Fibroblast of skin of left quadriceps (primary cell): ENCODE measurements at places on chromosomes 13 and 19.

DNA sequence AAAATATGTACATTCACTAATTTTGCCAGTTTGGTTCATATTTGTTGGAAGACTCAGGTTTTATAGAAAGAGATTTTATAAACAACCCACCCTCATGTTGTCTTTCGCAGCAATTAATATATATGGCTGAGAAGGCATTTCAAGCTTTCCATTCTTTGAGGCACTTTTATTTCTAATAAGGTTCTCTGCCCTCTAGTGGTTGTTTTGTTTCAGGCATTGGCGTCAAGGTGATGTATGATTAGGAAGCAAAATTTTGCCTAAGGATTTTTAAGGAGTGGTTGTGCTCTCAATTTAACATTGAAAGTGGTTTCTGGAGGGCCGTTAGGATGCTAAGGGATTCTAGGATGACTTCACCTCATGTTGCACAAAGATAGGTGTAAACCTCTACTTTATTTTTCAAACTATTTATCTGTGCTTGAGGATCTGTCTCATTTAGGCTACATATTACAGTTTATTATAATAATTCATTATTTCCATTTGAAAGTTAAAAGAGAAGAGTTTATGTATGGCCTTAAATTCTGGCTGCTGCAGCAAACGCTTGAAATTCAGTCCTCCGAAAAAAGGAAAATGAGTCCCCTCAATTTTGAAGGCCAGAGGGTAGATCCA lies 35.9 kb downstream of the OXGR1 start:
- DNase-seq: peak; percentile 7

DNA sequence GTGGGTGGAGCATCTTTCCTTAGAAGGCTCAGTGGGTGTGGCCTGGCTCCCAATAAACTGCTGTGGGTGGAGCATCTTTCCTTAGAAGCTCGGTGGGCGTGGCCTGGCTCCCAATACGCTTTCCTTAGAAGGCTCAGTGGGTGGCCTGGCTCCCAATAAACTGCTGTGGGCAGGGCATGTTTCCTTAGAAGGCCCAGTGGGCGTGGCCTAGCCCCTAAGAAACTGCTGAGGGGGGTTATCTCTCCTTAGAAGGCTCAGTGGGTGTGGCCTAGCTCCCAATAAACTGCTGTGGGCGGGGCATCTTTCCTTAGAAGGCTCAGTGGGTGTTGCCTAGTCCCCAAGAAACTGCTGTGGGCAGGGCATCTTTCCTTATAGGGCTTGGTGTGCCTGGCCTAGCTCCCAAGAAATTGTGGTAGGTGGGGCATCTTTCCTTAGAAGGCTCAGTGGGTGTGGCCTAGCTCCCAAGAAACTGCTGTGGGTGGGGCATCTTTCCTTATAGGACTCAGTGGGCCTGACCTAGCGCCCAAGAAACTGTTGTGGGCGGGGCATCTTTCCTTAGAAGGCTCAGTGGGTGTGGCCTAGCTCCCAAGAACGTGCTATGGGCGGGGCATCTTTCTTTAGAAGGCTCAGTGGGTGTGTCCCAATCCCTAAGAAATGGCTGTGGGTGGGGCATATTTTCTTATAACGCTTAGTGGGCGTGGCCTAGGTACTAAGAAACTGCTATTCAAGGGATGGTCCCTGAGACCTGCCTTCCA lies 10.3 kb downstream of the HSH2D start:
- no peak for DNase-seq

DNA sequence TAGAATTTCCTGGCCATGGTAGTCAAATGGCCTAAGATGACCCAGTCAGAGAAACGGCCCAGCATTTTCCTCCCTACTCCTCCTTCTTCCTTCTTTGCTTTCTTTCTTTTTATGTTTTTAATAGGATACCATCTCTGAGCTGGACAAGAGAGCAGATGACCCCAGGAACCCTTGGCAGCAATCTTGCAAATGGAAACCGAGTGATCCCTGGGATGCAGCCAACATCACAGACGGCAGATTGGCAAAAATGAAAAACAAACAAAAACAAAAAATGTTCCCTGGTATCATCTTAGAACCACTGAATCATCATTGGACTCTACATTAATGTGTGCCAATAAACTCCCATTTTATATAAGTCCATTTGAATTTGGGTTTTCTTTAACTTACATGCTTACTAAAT lies 424.4 kb downstream of the FGF14 start:
- DNase-seq: no peak

DNA sequence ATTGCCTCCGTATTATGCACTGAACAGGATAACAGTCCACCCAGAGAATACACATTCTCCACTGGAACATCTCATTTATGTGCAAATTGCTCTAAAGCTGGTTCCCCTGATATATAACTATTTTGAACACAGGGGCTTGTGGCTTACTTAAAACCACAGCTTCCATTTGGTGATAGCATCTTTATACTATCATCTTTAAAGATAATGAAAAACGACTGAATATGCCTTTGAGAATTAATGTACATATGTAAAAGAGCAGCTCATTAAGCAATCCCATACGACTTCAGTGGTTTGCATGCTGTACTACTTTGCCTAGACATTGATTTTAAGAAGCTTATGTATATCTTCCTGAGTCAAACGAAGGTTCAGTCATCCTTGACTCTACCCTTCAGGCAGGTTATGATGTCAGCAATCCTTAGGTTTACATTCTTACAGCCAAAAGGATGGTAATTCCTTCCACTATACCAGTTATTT lies 40.8 kb downstream of the BRD4 start:
- no peak for DNase-seq

DNA sequence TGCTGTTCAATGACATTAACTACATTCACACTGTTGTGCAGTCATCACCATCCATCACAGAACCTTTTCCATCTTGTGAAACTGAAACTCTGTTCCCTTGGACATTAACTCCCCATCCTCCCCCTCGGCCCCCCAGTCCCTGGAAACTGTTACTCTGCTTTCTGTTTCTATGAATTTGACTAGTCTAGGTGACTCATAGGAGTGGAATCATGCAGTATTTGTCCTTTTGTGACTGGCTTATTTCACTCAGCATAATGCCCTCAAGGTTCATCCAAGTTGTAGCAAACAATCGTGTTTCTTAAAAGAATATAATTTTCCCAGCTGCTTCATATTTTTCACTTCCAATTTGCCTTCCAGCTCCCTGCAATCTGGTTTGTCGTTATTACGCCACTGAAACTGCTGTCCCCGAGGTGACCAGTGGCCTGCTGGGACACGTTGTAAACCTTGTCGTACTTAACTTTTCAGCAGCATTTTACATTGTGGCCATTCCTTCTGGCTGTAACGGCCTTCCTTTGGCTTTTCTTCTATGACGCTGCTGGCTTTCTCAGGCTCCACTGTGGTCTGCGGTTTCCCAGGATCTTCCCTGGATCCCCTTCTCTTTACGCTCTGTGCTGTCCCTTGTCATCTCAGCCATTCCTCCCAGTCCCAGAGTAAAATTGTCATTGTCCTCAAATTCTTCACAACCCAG lies 74.0 kb downstream of the DHRS12 start:
- DNase-seq: peak; percentile 73

DNA sequence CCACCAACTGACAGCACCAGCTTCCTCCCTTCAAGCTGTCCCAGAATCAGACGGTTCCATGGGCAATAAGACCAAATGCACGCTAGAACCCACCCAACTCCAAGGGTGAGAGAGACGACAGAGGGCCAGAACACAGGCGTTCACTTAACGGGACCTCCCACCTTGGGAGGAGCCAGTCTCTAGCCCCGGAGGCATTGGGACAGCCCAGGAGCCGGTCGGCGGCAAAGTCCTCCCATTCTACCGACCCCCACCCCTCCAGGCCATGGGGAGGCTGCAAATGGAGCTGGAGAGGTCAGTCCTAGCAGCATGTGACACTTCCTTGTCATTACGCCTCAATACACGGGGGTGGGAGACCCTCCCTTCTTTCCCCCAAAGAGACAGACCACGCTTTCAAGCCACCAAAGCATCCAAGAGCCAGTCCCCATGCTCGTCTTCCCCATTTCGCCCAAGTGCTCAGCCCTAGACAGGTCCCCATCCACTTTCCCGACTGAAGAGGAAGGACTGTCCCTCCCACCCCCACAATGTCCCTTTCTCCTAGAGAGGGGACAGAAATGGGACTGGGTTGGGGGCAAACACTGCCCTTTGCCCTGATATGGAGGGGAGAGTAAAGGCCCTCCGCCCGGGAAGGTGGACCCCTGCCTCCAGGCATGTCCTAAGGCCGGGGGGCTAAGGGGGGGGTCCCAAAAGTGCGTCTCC lies 964 bp downstream of the KHSRP start:
- peak; percentile 3 for DNase-seq

GRCh38 chr13:74796157-74796556 lies 662.0 kb upstream of the KLF12 start:
- no peak for DNase-seq

DNA sequence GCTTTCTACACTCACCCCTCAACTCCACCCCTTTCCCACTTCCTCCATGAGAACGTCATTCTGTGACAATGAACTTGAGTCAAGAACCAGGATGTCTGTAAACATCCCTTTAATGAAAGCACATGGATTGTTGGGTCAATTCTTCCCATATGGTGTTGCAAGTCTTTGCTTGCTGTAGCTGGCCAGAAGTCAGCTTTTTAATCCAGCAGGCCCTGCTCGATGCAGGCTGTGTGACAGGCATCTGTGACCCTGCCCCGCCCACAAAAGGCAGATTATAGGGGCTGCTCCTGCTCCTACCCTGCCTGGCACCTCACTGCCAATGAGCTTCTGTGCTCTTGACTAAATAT lies 78.0 kb downstream of the STARD13 start:
- DNase-seq: peak; percentile 83

DNA sequence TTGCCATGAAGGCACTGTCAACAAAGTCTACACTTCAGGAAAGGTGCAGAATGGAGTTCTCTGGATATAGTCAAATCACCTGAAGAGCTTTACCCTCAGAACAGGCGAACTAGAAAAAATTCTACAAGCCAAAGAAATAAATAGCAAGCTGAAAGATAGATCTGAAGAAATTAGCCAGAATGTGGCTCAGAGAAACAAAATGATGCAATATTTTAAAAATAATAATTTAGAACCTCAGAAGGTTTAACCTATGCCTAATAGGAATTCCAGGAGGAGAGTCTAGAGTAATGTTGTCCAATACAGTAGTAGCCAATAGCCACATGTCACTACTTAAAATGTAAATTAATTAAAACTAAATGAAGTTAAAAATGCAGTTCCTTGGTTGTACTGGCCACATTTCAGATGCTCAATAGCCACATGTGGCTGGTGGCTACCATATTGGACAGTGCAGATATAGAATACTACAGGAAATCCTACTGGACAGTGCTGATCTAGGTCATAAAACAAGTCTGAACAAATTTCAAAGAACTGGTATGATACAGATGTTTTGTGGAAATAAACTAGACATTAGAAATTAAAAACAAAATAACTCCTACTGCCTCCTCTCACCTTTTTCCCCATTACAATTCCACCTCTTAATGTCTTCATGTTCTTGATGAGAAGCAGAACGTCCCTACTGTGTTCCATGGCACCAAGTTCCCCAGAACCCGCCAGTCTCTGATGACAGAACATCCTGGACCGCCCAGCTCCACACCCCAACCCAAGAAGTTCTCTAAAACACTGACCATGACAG lies 679 bp upstream of the CDADC1 start:
- DNase-seq: no peak

GRCh38 chr13:90867336-90867683 lies 480.2 kb upstream of the MIR17HG start:
- peak; percentile 35 for DNase-seq

- no peak for DNase-seq
These were observed 13.0 kb upstream of the SOX1 start for GRCh38 chr13:112053744-112054615.

GRCh38 chr13:21849323-21849722 lies 178.4 kb downstream of the FGF9 start:
- DNase-seq: no peak

- DNase-seq: no peak
These were observed 93.6 kb downstream of the KL start for GRCh38 chr13:33109801-33110200.

- DNase-seq: no peak
These were observed 25.7 kb downstream of the NOVA2 start for GRCh38 chr19:45947926-45948325.

GRCh38 chr13:50829226-50829625 lies 14.3 kb downstream of the DLEU7 start:
- DNase-seq: no peak

GRCh38 chr19:19154768-19155494 lies 15.1 kb downstream of the MEF2B start:
- DNase-seq: no peak

- DNase-seq: no peak
These were observed 24.1 kb downstream of the BLOC1S3 start for GRCh38 chr19:45202637-45203036.

DNA sequence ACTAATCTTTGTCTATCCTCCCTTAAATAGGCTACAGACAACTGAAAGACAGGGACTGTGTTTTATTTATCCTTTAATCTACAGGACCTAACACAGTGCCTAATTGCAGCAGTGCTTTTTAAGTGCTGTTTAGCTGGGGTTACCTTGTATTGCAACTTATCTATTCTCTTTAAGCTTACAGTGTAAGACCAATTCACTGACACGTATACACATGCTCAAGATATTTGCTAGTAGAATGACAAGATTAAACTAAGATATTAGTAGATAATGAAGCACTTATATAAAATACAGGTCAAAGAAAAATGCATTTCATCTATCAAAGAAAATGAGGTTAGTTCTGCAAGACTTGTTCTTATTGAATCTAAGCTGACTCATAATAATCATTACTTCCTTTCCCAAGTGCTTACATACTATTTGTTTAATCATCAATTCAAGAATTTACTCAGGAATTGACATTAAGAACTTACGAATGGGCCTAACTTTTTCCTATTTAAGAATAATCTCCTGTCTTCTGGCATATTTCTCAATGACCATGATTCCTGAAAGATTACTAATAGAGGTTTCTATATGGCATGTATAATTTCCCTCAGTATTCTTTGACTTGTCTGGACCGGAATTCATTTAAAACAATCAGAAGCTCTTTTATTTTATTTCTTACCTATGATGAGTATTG lies 75.8 kb upstream of the MAB21L1 start:
- DNase-seq: peak; percentile 55

DNA sequence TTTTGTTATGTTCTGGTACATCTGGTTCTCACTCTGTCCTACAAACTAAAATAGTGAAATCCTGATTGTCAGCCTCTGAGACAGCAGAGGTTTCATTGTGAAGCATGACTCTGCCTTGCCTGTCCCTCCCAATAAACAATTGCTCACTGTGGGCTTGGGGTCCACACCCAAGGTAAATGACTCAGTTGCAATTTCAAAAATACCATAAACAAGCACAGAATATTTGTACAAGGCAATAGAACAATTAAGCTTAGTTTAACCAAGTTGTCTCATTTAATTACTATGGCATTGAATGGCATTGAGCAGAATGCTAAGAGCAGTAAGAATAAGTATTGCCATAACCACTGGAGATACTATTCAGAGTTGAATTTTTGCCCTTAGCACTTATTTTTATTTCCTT lies 353.6 kb downstream of the SPRY2 start:
- DNase-seq: no peak

GRCh38 chr19:55376241-55376933 lies at the start of gene TMEM190:
TMEM190 (plus strand) TSS chr19:55376826; CDS start chr19:55376854, 28 bp downstream.
- DNase-seq: no peak

GRCh38 chr13:74104661-74105275 lies 29.4 kb downstream of the KLF12 start:
- DNase-seq: no peak

GRCh38 chr13:112733112-112733511 lies 43.3 kb downstream of the ATP11A start:
- DNase-seq: no peak

- peak; percentile 20 for DNase-seq
These were observed 7.8 kb upstream of the LYPD5 start for GRCh38 chr19:43809762-43810696.
